ENCODE measurements at places on chromosomes 5 and 9.

DNA sequence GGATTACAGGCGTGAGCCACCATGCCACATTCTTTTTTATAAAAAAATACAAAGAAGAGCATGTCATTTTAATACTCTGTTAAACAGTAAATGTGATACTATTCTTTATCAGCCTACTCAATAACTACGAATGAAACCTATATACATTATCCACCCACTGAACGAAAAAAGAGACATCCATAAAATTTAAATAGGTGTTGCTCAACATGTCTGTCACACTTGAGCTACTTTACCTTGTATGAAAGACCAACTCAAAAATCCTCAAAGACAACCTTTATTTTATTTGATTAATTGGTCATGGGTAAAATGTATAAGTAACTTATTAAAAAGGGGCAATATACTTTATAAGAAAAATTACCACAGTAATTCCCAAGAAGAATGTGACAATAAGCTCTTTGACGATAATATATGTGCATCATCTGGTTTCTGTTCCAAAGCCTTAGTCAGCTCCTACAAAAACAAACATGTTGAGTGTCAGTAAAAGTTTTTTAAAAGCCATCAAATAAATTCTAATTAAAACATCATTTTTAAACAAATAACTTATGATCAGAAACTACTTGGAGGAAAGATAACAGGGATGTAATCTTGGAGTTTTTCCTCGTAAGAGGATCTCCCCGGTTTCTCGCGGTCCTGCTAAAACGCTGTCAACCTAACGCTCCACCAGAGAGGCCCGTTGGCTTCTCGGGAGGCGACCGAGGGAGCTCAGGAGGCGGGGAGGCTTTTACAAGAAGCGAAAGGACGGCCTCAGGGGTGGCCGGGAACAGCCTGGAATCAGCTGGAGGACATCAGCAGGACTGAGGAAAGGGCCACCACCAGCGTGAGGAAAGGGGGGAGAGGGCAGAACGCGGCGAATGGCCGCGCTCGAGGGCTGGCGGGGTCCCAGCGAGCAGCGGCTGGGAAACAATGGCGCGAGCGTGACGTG is 13.5 kb upstream of the ANKRD18B start:
- DNase-seq = peak; percentile 69

DNA sequence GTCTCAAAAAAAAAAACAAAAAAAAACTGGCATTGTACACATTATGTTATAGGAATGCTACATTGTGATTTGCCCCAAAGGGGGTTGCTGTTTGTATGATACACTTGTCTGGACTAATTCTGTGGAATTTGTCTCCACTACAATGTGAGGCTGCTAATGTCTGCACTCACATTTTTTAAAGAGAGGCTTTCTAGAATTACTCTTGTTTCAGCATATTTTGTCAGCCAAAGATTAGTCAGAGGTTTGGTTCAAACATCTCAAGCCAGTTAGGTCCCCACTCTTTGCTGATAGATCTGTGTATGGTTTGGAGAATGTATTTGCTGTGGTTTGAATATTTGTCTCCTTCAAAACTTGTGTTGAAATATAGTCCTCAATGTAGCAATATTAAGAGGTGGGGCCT is 59.3 kb upstream of the ZNF169 start:
- no peak for DNase-seq

DNA sequence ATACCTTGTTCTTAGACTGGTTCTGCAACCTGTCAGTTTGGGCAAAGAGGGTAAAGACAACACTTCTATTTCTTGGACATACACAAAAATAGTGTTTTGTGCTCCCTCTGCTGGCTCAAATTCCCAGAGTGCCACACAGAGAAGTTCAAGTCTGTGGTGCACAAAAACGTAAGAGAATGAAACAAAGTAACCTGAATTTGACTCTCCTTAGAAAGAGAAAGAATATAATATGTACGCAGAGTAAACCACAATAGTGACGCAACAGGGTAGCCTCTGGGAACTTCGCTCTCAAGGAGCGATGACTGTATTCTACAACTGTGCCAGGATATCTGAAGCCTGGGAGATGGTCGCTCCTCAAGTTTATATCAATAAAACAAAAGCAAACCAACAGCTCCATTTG is 18.5 kb downstream of the DDX31 start:
- DNase-seq = no peak

DNA sequence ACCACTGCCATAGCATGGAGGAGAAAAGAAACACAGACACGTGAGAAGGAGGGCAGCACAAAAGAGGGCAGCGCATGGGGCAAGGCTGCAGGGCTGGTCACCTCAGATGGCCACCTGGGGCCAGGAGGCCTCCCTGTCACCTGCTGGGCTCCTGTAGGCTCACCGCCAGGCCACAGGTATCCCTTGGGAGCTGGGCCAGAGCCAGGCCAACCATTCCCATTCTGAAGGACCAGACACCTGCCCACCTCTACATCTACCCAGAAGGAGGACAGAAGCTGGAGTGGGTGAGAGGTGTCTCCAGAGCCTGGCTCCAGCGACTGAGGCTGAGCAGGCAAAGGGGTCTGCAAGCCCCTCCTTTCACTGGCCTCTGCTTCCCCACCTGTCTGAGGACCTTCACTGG is 103.1 kb downstream of the PAX5 start:
- DNase-seq = no peak

DNA sequence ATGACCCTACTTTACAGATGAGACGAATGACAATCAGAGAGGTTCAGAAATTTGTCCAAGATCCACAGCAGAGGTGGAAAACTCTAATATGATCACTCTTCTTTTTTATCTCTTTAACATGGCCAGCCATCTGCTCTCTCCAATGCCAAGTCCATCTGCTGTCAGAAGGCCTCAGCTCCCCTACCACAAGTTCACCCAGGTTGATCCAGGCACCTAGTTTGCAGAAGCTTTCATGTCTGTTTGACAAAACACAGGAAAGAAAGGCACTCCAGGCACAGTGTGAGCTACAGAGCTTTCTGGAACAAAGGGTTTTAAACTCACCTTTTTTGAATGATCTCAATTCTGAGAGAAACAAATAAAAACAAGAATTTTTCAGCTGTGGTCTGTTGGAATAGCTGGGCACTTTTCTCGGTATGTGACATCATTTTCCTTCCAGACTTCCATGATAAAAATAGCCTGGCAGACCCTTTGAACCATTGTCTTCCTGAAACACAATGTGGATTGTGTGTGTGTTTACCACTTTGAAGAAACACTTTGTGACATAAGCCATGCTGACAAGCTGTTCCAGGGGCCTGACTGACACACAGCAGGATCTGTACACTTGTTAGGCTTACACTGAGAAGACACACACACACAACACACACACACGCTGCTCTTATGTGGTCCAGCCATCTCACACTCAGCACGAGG is 214.3 kb downstream of the AGTPBP1 start:
- no peak for DNase-seq

DNA sequence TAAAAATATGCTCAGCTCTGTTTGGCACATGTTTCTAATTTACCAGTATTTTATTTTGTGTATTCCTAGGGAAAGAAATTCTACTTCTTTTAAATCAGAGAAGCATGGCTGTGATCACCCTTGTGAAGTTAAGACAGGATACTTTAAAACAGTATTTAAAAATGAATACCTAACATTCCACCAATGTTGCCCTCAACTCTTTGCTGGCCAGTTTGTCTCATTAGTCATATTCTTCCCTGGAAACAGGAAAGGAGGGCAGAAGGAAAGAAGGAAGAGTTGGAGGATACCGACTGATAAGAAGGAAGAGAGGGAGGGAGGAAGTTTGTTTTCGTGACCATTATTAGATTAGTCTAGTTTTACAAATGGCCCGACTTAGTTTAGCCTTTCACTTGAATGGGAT is 137.4 kb downstream of the PLK2 start:
- no peak for DNase-seq

DNA sequence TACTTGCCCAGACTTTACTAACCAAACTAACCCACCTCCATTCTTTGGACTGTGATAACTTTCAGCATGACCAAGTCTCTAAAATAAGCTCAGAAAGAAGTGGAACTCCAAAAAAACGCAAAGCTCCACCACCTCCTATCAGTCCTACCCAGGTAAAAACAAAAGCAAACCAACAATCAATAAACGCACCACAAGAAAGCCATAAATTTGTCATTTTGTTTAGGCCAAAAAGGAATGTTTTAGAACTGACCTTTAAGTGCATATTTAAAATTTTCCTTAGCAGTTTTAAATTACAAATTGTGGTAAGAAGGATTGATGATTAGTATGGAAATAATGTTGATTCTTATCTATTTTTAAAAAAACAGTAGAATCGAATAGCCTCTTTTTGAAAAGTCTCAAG is 25.5 kb upstream of the TTC23L start:
- no peak for DNase-seq

GRCh38 chr5:155259648-155260047 is 246.1 kb downstream of the KIF4B start:
- DNase-seq = no peak

- DNase-seq = no peak
These were observed 195.9 kb downstream of the ARHGAP26 start for GRCh38 chr5:142966121-142966420.

GRCh38 chr5:104347119-104347708 is 784.6 kb upstream of the NUDT12 start:
- DNase-seq = no peak

GRCh38 chr5:141709699-141710267 is 27.8 kb upstream of the ARAP3 start:
- no peak for DNase-seq

DNA sequence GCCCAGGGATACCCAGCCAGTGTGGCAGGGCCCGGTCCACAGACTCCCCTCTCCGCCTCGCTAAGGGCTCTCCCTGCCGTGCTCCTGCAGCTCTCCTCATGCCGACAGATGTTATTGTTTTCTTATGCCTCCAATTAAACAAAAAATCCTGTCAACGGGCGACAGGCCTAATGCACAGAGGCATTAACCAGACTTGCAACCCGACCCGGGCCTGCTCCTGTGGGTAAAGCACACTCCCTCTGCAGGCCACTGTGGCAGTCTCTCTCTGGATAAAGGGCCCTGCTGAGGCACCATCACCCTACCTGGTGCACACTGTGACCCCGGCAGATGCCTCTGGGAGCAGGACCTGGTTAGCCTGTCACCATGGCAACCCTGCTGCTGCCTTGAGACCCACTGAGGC is 27.5 kb upstream of the HAND1 start:
- DNase-seq = no peak

DNA sequence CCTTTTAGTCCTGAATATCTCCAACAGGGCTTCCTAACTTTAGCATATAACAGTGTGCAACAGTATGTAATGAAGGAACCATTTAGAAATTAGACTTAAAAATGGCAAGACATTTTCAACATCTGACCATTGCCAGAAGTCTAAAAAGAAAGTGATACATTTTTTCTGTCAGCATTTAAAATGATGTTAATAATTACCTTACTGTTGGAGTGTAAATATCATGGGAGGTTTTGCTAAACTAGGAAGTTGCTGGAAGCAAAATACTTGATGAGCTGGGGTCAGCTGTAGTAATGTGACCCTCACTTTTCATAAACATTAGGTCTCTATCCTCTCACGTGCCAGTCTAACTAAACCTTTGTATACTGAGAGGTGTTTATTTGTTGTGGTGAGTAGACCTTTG is 68.8 kb downstream of the NTRK2 start:
- no peak for DNase-seq

DNA sequence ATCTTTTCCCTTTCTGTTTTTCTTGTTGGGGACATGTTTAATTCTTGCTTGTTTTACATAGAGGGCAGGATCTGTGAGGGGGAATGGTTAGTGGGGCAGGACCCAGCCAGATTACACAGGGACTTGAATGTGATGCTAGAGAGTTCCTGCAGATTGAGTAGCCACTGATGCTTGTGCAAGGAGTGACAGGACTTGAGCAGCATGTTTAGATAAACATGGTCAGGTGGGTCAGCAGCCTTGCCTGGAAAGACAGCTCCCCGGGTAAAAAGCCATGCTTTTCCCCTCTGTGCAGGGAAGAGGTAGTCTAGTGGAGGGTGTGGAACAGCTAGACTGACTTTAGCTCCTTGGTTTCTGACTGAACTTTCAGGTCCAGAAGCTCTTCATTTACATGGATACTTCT is 261.2 kb downstream of the AOPEP start:
- DNase-seq = no peak

DNA sequence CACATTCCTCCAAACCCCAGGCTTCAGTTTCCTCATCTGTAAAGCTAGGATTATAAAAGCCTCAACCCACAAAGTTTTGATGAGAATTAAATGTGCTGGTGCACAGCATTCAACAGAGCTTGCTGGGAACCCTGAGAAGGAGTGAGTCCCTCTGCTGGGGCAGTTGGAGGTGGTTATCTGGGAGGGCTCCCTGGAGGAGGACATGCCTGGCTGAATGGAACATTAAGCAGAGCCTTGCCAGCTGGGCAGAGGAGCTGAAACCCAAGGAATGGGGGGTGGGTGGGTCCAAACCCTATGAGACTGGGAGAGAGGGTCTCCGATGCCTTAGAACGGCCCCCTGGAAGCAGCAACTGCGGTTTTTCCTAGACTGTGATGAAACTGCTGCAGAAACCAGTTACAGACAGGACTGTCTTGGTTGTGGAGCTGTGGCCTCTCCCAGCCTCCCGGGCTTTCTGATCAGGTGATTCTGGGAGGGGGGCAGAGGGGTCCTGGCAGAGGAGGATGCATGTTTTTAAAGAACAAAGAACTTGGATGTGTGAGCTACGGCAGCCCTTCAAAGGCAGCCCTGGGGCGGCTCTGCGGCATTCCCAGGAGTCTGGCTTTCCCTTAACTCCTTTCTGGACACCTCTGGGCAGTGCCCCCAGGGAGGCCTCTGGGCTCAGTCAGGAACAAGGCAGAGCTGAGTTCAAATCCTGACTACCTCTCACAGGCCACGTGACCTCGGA is 20.8 kb downstream of the FIBCD1 start:
- no peak for DNase-seq

DNA sequence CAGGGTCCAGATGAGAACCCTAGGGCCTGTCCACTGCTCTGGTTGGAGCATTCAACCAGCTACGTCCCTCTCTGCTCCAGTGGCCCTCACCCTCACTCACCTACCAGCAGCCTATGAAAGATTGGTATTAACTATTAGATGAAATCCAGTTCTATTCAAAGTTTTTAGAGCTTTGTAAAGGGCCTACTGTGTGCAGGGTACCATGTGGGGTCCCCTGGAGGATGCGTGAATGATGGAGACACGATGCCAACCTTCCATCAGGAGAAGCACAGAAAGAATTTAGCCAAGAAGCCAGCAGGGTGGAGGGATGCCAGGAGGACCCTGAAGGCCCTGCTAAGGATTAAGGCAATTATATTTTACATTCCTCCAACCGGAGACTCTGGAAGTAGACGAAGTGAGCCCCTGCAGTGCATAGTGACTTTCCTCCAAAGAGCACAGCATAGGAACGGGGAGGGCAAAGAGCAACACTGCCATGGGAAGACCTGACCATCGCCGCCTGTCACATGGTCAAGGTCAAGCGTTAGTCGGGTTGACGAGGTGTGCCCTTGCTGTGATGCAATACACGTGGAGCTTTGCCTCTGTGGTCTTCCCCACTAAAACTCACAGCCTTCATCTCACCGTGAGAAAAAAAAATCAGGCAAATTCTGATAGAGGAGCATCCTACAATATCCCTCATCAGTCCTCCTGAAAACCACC is 22.8 kb upstream of the ANKRD33B start:
- DNase-seq = no peak

DNA sequence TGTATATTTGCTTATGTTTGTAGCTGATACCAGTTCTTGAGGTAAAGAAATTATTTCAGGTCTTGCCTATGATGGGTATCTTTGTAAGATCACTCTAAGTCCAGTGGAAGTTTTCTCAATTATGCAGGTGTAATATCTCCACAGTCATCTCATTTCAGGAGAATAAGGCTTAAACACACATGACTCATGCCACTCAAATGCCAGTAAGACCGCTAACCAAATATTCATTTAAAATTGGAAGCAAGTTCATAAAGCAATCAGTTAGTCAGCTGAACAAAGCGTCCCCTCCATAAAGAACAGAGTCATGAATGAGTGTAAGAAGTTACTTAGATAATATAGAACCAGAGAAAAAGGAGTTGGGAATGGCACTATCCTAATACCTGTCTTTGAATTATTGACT is 248.7 kb downstream of the LURAP1L start:
- no peak for DNase-seq
